ENCODE measurements at places on chromosomes 1 and 21.

GRCh38 chr1:217982331-217983050 lies 302.6 kb upstream of the RRP15 start:
- DNase-seq = no peak

DNA sequence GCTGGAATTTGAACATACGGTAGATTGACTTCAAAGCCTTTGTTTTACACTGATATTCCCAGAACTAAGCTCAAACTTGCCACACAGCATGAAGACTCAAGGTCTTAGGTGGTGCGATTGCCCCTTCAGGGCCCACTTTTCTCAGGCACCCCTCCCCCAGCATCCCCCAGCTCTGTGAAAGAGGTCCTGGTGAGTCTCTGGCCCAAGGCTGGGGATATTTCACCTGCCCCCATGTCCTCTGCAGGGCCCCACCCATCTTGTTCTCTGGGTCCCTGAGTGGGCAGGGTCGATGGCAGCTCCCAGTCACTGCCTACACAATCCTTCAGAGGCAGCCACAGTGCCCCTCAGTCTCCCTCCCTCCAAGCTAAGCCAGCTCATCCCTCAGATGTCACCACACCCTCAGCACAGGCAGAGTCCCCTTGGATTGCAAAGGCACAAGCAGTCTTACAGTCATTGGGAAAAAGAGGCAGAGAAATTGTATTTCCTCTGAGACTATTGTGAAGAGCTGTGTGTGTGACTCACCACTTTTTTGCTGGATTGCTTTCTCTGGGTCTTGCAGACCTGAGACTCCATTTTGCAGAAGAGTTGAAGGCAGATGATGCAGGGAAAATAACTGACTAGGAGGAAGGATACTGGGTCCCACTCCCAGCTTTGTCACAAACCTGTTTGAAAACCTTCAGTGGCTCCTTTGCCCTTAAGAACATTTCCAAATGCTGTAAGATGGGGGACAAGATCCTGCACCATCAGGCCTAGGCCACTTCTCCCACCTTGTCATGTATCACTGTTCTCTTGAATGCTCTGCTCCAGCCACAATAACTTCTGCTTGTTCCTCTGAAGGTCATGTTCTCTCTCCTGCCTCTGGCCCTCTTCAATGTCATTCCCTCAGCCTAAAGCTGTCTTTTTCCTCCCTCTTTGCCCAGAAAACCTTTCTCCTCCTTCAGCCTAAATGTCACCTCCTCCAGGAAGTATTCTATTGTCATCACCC lies 119.1 kb upstream of the GRIK3 start:
- no peak for DNase-seq

DNA sequence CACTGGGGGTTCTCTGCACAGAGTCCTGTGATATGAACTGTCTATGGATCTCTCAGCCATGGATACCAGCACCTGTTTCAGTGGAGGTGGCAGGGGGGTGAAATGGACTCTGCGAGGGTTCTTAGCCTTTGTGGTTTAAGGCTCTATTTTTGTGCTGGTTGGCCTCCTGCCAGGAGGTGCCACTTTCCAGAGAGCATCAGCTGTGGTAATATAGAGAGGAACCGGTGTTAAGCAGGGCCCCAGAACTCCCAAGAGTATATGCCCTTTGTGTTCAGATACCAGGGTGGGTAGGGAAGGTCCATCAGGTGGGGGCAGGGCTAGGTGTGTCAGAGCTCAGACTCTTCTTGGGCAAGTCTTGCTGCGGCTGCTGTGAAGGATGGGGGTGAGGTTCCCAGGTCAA lies 330.0 kb upstream of the PLD5 start:
- no peak for DNase-seq

DNA sequence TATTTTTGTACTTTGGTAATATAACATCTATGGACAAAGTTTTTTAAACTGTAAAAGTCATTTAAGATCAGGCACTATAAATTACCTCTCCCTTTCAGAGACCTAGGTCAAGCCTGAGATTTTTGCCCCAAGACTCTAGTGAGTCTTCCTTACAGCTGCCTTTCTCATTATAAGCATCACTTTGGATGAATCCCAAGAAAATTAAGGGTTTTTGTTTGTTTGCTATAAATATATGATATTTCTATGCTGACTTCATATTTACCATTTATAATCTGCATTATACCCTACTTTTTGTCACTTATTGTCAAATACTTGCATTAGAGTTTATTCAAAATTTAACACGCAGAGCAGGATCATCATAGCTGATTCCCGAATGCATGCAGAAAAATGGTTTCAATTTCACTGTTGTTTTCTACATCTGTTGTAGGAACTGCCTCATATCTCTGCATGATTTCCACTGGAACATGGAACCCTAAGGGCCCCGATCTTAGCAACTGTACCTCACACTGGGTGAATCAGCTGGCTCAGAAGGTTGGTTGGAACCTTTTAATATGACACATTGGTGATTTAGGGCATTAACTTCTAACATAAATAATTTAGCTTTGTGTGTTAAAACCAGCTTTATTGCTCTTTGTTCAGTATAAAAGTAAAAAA lies 150.0 kb downstream of the ADGRL2 start:
- no peak for DNase-seq

GRCh38 chr1:204304067-204304466 lies 55.7 kb downstream of the PLEKHA6 start:
- DNase-seq = no peak

DNA sequence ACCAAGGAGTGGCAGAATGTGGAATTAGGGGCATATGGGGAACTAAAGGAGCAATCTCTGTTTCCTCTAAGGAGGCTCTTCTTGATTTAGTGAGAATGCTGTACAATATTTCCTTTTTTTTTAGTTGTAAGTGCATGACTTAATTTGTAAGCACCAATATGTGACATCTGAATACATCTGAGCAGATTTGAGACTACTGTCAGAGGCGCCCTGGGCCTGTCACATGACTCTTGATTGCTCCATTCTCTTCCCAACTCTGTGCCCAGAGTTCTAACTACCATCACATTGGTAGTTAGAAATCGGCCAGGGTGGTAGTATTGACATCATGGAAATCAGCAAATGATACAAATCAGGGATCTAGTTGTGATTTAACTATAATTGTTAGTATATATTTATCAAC lies 110.1 kb upstream of the LMO4 start:
- no peak for DNase-seq

DNA sequence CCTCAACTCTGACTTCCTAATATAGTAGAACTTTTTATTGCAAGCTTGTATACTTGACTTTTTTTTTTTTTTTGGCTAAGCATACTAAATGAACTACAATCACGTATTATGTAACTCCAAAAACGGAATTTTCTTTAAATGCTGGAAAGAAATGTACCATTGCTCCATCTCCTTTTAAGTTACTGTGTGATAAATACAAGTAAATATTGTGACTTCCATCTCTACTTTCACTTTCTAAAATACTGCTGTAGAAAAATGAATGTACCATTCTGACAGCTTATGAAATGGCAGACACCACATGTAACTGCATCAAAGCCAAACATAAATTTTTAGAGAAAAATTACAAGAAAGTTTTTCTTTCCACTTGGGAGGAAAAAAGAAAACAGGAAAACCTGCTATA lies 54.7 kb downstream of the ASH1L start:
- DNase-seq = no peak

DNA sequence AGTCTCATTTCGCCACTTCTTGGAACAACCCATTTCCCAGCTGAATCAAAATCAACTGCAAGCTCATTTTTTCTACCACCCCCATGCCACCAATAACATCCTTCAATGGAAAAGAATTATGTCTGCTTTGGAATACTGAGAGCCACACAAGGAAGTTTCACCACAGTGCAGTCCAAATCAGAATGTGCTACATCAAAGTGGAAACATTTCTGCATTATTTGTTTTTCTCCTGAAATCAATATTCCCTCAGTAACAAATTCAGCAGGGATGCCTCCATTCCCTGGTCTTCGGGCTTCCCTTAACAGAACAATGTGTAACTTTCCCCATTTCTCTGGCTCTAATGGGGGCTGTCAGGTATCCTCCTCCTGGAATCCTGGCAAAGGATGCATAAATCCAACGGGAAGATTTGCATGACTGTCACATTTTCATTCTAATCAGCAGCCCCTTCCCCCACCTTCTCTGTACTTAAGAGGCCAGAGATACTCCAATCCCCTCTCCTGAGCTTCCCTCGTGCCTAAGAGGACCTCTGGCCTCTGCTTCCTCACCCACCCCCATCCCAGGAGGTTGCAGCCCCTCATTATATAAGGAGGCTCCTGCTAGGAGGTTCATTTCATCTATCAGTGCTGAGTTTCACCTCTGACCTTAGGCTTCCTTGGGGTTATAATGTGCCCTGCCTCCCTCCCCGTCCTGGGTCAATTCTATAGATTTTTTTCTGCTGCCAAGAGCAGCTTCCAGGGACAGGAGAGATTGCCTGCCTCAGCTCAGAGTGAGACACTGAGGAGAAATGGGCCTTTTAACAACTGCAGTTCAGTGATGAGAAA lies 201.1 kb downstream of the OMA1 start:
- no peak for DNase-seq

GRCh38 chr1:202316186-202316585 lies 25.6 kb downstream of the UBE2T start:
- DNase-seq = no peak

DNA sequence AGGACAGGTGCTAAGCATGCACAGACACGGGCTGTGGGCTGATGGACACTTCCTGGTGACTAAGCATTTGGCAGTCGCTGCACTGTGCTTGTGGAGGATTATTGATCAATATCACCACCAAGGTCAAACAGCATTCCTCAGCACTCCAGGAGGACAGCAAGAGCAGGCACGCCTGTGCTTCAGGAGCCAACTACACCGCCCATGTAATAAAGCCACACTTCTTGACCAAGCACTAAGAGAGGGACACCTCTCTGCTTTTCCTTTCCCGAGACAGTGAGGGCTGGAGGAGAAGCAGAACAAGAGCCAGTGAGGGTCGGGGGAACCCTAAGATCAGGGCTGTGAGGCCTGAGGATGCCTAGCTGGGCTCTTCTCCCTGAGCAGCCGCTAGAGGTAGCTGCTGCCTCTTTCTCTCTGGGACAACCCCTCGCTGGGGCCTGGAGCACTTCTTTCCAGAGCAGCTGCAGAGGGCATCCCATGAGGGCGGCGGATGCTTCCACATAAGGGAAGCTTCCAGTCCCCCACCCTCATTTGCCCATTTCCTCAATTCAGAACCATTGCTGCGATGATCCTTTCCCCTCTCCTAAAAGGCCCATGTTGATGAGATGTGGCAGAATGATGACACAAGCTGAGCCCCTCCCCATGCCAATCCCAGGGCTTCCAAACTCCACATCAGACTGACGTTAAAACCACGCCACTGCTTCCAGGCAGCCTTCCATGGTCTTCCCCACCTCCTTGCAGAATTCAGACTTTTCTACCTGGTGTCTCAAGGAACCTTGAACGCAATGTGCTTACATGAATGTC lies 19.1 kb downstream of the RAB7B start:
- DNase-seq = no peak

DNA sequence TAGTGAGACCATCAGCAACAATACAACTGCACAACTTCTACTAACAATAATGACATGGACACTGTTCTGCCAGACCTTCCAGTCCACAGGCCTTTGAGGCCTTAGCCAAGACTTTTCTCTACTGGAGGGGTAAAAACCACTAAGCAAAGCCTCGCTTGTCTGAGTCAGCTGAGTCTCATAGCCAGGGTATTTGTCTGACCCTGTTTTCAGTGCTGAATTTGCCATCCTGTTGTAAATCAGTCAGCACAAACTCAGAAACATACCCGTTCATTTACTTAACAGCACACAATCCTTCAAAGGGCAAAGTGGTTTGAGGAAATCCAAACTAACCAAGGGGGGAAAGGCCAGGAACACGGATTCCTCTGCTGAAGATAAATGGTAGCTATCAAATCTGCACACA lies 537.8 kb downstream of the SMYD3 start:
- DNase-seq = no peak

GRCh38 chr1:180646547-180646946 lies 14.7 kb downstream of the XPR1 start:
- no peak for DNase-seq

DNA sequence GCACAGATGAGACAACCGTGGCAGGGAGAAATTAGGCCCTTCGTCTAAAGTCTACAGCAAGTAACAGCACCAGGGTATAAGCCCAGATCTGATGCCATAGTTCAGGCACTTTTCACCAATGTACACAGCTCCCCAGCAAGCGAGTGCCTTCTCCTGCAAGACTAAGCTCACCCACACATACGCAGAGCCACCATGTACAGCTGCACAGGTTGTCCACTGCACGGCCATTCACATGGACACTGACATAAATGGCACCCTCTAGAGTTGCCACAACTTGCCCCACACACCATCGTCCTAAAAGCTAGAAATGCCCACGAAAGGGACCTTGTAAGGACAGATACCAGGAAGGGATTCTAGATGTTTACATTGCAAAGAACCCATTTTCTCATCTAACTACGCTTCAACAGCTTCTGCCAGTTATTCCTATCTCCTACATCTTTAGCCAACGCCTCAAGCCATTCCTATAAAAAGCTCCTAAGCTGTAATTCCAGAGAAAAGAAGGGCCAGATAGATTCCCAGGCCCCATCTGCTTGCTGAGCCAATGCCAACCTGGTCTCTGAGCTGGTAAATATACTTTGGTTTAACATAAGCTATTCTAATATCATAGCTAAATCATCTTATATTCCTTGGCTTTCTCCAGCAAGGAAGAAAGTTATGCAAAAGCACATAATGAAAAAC lies 174.0 kb upstream of the KAZN start:
- no peak for DNase-seq

- no peak for DNase-seq
Measured at GRCh38 chr1:9794081-9794480, 29.7 kb downstream of the CLSTN1 start.

GRCh38 chr1:227321035-227321434 lies 2.7 kb upstream of the CDC42BPA start:
- DNase-seq = no peak

DNA sequence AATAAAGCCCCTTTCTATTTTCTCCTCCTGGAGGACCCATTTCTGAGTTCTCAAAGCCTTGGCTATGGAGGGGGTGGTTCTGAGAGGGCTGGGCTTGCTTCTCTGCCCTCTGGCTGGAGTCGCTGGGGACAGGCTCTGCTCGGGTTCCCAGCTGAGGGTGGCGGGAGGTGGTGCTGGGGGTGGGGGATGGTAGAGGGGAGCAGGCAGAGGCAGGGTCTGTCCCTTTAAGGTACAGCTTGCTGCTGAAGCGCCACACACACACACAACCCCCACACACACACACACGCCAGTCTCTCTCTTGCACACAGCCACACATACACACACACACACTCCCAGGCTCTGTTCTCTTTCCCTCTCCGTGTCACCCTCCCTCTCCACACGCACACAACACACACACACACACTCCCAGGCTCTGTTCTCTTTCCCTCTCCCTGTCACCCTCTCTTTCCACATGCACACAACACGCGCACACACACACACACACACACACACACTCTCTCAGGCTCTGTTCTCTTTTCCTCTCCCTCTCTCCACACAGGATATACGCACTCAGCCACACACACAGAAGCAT lies 69.8 kb upstream of the SSBP3 start:
- DNase-seq = peak; percentile 30

GRCh38 chr21:41891132-41891531 lies 12.0 kb upstream of the PRDM15 start:
- no peak for DNase-seq

- no peak for DNase-seq
Measured at GRCh38 chr1:229645324-229645993, 19.4 kb downstream of the URB2 start.
